ENCODE measurements at places on chromosomes 16 and 17.

- DNase-seq: no peak
- H3K27ac ChIP-seq: no peak overlapping the region
- H3K36me3 ChIP-seq: no peaks in the 10 kb centered on the region
- H3K4me1 ChIP-seq: peaks cover 6% of the 10 kb centered on the region
- no peak overlapping the region for H3K4me3 ChIP-seq
These were observed 28.6 kb downstream of the ANKRD40 start for GRCh38 chr17:50679008-50679544.

- peaks cover 40% of the 10 kb centered on the region for H3K4me1 ChIP-seq
- no peak for DNase-seq
- no peak overlapping the region for H3K4me3 ChIP-seq
- H3K27me3 ChIP-seq: peaks cover 6% of the 10 kb centered on the region
These were observed 7.7 kb upstream of the ARL5C start for GRCh38 chr17:39173526-39174274.

- no peak for DNase-seq
- H3K4me3 ChIP-seq: no peak overlapping the region
- H3K4me1 ChIP-seq: peaks cover 4% of the 10 kb centered on the region
- H3K36me3 ChIP-seq: no peaks in the 10 kb centered on the region
- H3K27me3 ChIP-seq: peaks cover 14% of the 10 kb centered on the region
These were observed 42.3 kb upstream of the CCNF start for GRCh38 chr16:2386990-2387389.

GRCh38 chr17:17971431-17972125, 622 bp downstream of the TOM1L2 start:
- peak overlapping the region; percentile 23 for H3K27ac ChIP-seq
- no peaks in the 10 kb centered on the region for H3K27me3 ChIP-seq
- peaks cover 30% of the 10 kb centered on the region for H3K4me1 ChIP-seq
- H3K4me3 ChIP-seq: peak overlapping the region; percentile 76

- H3K4me3 ChIP-seq: no peak within 1 kb of the TSS
- H3K4me1 ChIP-seq: no peaks in the 10 kb centered on the region
- H3K27ac ChIP-seq: no peak within 1 kb of the TSS
These were observed at the start of gene RBFOX1 for GRCh38 chr16:7332611-7333010. Gene RBFOX1 (plus strand): TSS chr16:7332845.

DNA sequence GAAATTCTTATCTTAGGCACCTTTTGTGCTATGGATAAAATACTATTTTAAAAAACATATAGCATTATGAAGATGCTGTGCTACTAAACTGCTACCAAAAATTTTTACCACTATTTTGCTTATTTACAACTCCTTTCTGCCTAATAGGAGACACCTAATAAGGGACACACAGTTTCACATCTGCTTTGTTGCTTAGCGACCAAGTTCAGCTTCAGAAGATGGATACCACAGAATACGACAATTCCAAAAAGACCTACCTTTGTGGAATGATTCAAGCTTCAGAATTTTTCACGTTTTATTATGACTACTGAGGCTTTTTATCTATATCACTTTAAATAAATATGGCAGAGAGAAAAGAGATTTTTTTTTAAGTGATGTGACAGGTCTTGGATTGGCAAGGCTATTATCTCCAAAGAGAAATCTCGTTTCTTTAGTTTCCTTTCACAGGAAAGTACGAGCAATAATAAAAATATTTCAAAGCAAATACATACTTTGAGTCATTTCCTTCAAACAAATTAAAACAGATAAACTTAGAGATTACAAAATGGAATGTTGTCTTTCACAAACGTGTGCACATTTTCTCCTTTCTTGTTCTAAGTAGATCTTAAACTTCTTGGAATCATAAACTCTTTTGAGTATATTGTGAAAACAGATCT, 35.4 kb downstream of the SPAG9 start:
- no peak overlapping the region for H3K4me3 ChIP-seq
- H3K4me1 ChIP-seq: peaks cover 1% of the 10 kb centered on the region
- no peaks in the 10 kb centered on the region for H3K27me3 ChIP-seq
- peaks cover under 1% of the 10 kb centered on the region for H3K36me3 ChIP-seq

DNA sequence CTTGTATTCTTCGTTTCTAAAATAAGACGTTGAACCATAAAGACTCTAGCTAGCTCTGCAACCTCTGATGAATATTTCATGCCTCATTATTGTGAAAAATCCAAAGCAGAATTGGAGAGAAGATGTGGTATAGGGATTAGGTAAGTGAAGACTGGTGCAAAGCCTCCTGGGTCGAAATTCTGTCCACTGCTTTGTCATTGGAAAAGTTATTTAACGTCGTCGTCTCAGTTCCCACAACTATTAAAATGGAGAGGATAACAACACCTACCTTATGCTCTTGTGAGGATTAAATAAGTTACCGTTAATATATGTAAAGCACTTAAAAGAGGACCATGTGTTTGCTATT, 1.4 kb upstream of the PRPSAP2 start:
- peaks cover 6% of the 10 kb centered on the region for H3K36me3 ChIP-seq
- H3K4me1 ChIP-seq: peaks cover 46% of the 10 kb centered on the region
- DNase-seq: no peak
- H3K27me3 ChIP-seq: no peaks in the 10 kb centered on the region

- no peaks in the 10 kb centered on the region for H3K27me3 ChIP-seq
- no peak overlapping the region for H3K4me3 ChIP-seq
- H3K4me1 ChIP-seq: peaks cover 27% of the 10 kb centered on the region
- H3K27ac ChIP-seq: peak overlapping the region; percentile 22
- DNase-seq: no peak
These were observed 5.9 kb upstream of the SPG7 start for GRCh38 chr16:89502081-89502843.

GRCh38 chr16:12228079-12228601, 251.6 kb downstream of the SNX29 start:
- H3K4me3 ChIP-seq: no peak overlapping the region
- H3K27ac ChIP-seq: no peak overlapping the region
- DNase-seq: no peak

DNA sequence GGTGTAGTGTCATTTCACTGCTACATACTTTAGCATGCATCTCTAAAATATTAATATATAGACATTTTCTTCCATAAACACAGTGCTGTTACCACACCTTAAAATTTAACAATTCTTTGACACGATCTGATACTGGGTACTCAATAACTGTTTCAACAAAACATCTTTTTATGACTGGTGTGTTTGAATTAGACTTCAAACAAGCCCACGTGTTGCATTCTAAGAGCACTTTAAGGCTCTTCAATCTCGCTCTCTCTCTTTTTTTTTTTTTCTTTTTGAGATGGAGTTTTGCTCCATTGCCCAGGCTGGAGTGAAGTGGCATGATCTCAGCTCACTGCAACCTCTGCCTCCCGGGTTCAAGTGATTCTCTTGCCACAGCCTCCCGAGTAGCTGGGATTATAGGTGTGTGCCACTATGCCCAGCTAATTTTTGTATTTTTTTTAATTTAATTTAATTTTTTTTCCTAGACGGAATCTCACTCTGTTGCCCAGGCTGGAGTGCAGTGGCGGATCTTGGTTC, 15.8 kb upstream of the SLC46A1 start:
- H3K36me3 ChIP-seq: no peaks in the 10 kb centered on the region
- H3K27me3 ChIP-seq: peaks cover 2% of the 10 kb centered on the region
- no peaks in the 10 kb centered on the region for H3K4me1 ChIP-seq
- no peak for DNase-seq
- no peak overlapping the region for H3K4me3 ChIP-seq

GRCh38 chr17:38533866-38534497, 71.8 kb downstream of the SRCIN1 start:
- H3K4me3 ChIP-seq: no peak overlapping the region
- H3K27me3 ChIP-seq: peaks cover 6% of the 10 kb centered on the region
- H3K4me1 ChIP-seq: no peaks in the 10 kb centered on the region
- no peaks in the 10 kb centered on the region for H3K36me3 ChIP-seq
- no peak overlapping the region for H3K27ac ChIP-seq

GRCh38 chr16:29893553-29893952, 5.8 kb downstream of the SEZ6L2 start:
- H3K27me3 ChIP-seq: peaks cover 14% of the 10 kb centered on the region
- H3K4me1 ChIP-seq: no peaks in the 10 kb centered on the region
- no peaks in the 10 kb centered on the region for H3K36me3 ChIP-seq
- no peak for DNase-seq

- peaks cover 29% of the 10 kb centered on the region for H3K4me1 ChIP-seq
- no peak for DNase-seq
- no peak overlapping the region for H3K4me3 ChIP-seq
- no peaks in the 10 kb centered on the region for H3K27me3 ChIP-seq
- H3K36me3 ChIP-seq: peaks cover 8% of the 10 kb centered on the region
These were observed 2.5 kb downstream of the MSRB1 start for GRCh38 chr16:1940273-1941161.

GRCh38 chr17:2704890-2705248, 6.7 kb downstream of the CLUH start:
- peaks cover 18% of the 10 kb centered on the region for H3K4me1 ChIP-seq
- peaks cover 9% of the 10 kb centered on the region for H3K36me3 ChIP-seq

- DNase-seq: no peak
- H3K36me3 ChIP-seq: no peaks in the 10 kb centered on the region
- H3K4me1 ChIP-seq: peaks cover 12% of the 10 kb centered on the region
- no peak overlapping the region for H3K27ac ChIP-seq
- no peak overlapping the region for H3K4me3 ChIP-seq
These were observed 5.8 kb upstream of the SPIRE2 start for GRCh38 chr16:89822188-89823086.

DNA sequence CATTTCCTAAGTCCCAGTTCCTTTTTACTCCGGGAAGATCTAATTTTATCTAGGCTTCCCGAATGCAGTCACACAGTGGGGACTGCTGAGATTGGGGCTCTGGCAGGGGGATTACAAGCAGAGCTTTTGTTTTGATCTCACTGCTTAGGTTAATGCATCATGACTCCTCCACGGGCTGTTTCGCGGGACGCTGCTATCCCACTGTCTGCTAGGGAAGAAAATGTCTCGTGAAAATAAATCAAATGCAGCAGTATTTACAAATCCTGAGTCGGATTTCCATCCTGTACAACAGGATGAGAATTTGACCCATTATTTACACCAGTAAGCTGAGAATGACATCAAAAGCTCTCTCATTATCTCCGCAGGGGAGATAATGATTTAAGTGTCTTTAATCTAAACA, 83.8 kb downstream of the CDH11 start:
- H3K27ac ChIP-seq: no peak overlapping the region
- H3K27me3 ChIP-seq: no peaks in the 10 kb centered on the region
- no peak overlapping the region for H3K4me3 ChIP-seq
- no peaks in the 10 kb centered on the region for H3K4me1 ChIP-seq
- H3K36me3 ChIP-seq: no peaks in the 10 kb centered on the region
- DNase-seq: no peak

DNA sequence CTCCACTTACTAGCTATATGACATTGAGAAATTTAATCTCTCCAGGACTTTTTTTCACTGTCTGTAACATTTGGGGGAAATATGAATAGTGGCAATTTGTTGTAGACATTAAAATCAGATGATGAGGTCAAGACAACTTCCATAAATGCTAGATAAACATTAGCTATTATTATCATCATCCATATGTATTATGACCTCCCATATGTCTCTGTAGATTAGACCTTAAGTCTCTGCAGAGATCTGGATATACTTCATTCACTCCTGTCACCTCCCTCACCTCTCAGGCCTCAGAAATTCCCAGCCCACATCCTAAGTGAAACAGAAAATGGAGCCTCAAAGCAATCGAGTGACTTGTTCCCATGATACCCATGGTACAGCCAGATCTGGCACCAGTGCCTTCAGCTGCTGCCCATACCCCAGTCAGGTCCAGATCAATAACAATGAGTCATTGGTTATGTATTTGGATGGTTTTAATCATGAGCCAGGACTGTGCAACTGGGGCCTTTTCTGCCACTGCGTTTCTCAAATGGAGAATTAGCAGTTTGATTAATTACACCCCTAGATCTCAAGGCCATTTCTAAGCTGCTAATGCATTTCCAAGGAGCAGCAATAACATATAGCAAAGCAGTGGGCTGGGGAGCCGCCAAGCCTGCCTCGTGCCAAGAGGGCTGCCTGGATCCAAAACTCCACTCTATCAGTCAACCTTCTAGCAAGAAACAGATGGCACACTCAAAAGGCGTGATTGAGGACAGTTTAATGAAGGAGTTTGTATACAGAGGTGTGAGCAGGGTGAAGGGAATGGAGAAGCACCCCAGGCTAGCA, 2.6 kb upstream of the FDXR start:
- no peak overlapping the region for H3K4me3 ChIP-seq
- H3K36me3 ChIP-seq: peaks cover 4% of the 10 kb centered on the region
- H3K4me1 ChIP-seq: peaks cover 31% of the 10 kb centered on the region
- H3K27me3 ChIP-seq: peaks cover 3% of the 10 kb centered on the region
- no peak overlapping the region for H3K27ac ChIP-seq
- DNase-seq: no peak

DNA sequence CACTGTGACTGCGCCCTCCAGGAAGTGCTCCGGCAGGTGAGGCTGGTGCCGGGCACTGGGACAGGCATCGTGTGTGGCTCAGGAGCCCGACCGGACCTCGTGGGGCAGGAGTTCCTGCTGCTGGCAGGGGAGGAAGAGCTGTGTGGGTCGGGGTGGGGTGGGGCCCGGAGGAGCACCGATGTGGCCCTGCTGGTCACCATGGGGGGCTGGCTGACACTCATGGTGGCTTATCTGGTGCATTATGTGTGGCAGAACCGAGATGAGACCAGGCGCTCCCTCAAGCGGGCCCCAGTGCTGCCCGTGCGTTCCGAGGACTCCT, 16.8 kb downstream of the LRRC3C start:
- H3K36me3 ChIP-seq: no peaks in the 10 kb centered on the region
- H3K27me3 ChIP-seq: no peaks in the 10 kb centered on the region
- H3K4me1 ChIP-seq: peaks cover 34% of the 10 kb centered on the region
- no peak for DNase-seq
- H3K27ac ChIP-seq: no peak overlapping the region

GRCh38 chr16:70432723-70433457, 6.0 kb downstream of the ST3GAL2 start:
- H3K36me3 ChIP-seq: peaks cover 11% of the 10 kb centered on the region
- no peak overlapping the region for H3K4me3 ChIP-seq
- no peaks in the 10 kb centered on the region for H3K27me3 ChIP-seq
- peak overlapping the region; percentile 37 for H3K27ac ChIP-seq
- peaks cover 65% of the 10 kb centered on the region for H3K4me1 ChIP-seq
- DNase-seq: no peak

GRCh38 chr16:88370365-88370764, 12.4 kb upstream of the ZNF469 start:
- DNase-seq: no peak
- no peaks in the 10 kb centered on the region for H3K27me3 ChIP-seq
- H3K4me3 ChIP-seq: no peak overlapping the region
- no peaks in the 10 kb centered on the region for H3K36me3 ChIP-seq
- no peaks in the 10 kb centered on the region for H3K4me1 ChIP-seq
- H3K27ac ChIP-seq: no peak overlapping the region

GRCh38 chr17:50634224-50634914, at the start of gene ABCC3:
Gene ABCC3 (plus strand): TSS chr17:50634881. CDS start chr17:50634937, 56 bp downstream.
- H3K4me3 ChIP-seq: no peak within 1 kb of the TSS
- DNase-seq: no peak
- peaks cover 69% of the 10 kb centered on the region for H3K27me3 ChIP-seq
- no peak within 1 kb of the TSS for H3K27ac ChIP-seq

Data from activated CD8-positive, alpha-beta T cell treated with anti-CD3 and anti-CD28 coated beads, Interleukin-2, amount 10 ng/mL, durations not matched to agents 7 days and 5 days (primary cell).